ENCODE measurements at places on chromosomes 4 and X.
A peak's percentile ranks its signal among the peaks of the same experiment; 100 is the strongest.

DNA sequence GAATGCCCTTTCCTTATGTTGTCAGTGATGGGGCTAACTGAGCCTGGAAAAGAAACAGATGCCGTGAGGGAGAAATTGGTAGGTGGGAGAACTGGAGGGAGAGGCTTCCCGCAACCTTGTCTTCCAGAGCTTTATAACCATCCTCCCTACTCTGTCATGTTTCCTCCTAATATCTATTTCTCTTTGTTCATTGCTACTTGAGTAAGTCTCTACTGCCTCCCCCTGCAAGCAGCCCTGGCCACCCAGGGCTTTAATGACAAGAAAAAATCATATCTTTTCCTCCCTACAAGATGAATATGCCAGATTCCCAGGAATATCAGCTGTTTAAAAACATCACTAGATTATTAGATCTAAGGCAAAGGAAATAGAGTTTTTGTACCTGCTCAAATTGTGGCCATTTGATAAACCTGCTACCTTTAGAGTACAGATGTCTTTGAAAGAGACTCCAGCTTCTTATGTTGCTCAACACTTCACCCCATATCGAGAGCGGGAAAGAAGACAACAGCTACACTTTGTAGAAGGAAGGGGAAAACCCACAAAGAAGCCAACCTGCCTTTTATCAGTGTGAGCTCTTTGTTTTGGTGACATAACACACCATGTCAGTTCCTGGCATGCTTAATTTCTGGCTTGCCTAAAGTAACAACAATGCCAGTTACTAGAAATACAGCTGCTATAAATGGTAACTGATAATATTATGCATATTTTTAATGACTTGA is 186.6 kb upstream of the LEF1 start:
- H3K27me3 ChIP-seq, result no peaks in the 10 kb centered on the region
- no peaks in the 10 kb centered on the region for H3K4me1 ChIP-seq
- DNase-seq, result no peak
- H3K36me3 ChIP-seq, result no peaks in the 10 kb centered on the region
- no peak overlapping the region for H3K4me3 ChIP-seq

DNA sequence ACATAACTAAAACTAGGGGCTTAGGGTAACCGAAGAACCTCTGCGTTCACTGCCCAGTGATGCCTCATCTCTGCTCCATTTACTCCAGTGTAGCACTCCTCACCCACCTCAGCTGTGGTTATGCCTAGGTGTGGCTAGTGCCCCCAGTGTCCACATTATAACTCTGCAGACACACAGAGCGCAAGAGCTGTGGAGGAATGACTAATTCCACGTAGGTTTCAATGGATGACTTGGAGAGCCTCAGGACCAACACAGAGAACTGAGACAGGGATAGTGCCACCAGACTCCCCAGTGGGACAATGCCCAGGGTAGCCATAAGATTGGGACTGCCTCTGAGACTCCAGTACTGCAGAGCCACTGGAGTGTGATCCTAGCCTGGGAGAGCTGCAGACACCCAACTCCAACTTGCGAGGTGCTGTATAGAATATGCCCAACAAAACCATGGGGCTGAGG is 542.4 kb upstream of the DIPK2B start:
- no peaks in the 10 kb centered on the region for H3K27me3 ChIP-seq
- H3K4me3 ChIP-seq, result no peak overlapping the region
- no peak overlapping the region for H3K27ac ChIP-seq
- DNase-seq, result no peak
- no peaks in the 10 kb centered on the region for H3K4me1 ChIP-seq

DNA sequence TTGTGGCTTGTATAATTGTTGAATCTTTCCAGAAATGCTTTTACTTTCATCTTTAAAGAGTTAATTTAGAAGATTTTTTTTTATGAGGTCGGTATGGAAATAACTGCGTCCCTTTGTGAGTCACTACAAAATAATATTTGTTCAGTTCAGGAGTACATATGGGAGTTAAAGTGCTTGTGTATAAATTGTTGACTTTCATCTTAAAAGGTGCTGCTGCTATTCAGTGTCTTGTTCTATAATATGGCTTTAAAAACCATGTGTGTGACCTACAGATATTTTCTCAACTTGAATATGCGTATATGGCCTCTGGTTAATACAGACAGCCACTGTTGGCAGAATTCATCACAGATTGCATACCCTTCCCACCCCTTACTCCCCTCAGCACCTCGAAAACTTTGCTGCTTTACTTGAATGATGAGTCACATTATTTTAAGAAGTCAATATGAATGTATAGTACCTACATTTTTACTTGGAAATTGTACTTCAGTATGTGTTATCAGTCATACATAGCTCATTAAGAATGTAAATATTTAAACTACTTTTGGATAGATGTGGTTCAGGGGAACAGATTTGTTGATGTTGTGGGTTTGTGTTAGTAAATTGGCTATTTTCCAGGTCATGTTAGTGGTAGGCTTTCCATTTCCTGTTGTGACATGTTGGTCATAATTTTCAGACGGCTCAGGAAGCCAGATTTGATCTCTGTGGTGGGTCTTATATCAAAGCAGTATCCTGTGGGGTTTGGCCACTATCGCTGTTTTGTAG is 1.5 kb downstream of the CLCN3 start:
- no peaks in the 10 kb centered on the region for H3K27me3 ChIP-seq
- H3K4me3 ChIP-seq, result peak overlapping the region; percentile 88
- DNase-seq, result no peak
- H3K27ac ChIP-seq, result peak overlapping the region; percentile 96
- H3K36me3 ChIP-seq, result no peaks in the 10 kb centered on the region
- H3K4me1 ChIP-seq, result no peaks in the 10 kb centered on the region

DNA sequence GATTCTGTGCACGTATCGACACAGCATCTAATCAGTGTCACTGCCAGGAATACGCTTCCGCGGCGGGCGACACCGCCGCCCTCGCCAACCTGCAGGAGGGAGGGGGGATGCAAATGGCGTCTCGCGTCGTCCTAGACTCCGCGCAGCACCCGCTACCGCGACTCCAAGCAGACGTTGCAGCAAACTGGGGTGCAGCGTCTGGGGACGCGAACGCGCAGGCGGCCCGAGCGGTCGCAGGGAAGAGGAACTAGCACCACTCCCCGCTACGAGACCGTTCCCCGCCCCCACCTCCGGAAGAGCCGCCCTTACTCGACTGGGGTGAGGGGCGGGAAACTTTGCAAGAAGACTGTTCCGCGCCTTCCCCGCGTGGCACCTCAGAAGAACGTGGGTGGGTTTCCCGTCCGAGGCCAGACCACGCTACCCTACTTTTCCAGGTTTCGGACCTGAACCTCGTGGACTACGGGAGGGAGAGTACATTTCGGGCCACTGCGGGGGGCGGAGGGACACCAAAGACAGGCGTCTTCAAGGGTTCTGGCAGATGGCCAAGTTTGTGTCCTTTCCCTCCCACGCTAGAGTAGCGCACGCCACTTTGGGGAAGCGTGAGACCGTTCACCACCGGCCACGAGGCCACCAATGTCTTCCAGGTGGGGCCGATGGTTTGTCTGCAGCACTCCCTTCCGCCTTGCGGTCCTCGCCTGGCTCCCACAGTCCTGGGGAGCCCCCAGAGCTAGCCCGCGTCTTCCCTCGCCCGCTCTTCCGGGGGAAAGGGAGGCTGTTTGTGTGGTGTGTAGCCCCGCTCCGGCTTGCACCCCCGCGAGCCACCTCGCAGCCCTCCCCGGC is 78.0 kb upstream of the BCOR start:
- no peaks in the 10 kb centered on the region for H3K27me3 ChIP-seq
- H3K4me3 ChIP-seq, result peak overlapping the region; percentile 40
- peak overlapping the region; percentile 91 for H3K27ac ChIP-seq

- DNase-seq, result no peak
- no peak overlapping the region for H3K4me3 ChIP-seq
- H3K27me3 ChIP-seq, result no peaks in the 10 kb centered on the region
- H3K36me3 ChIP-seq, result no peaks in the 10 kb centered on the region
- H3K4me1 ChIP-seq, result no peaks in the 10 kb centered on the region
- no peak overlapping the region for H3K27ac ChIP-seq
Measured at GRCh38 chr4:89358935-89359638, 51.5 kb upstream of the GPRIN3 start.

GRCh38 chrX:317424-318067 is 1.1 kb downstream of the GTPBP6 start:
- peak overlapping the region; percentile 56 for H3K4me3 ChIP-seq
- H3K27me3 ChIP-seq, result no peaks in the 10 kb centered on the region
- DNase-seq, result no peak
- no peaks in the 10 kb centered on the region for H3K4me1 ChIP-seq
- H3K27ac ChIP-seq, result peak overlapping the region; percentile 99

DNA sequence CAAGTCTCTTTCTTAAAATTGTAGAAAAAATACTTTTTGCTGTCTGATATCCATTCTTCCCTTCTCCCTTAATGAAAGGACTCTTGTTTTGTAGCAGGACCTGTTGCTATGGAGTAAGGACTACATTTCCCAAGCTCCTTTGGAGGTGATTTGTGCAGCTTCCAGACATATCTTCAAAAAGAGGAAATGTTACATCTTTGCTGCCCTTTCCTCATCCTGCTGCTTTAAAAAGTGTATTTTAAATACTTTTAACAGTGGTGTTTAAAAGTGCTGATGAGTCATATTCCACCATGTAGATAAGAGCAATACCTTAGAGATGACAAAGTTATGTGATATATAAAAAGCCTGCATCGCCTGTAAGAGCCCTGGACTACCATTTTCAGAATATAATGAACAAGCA is 98.7 kb downstream of the CFAP299 start:
- no peak for DNase-seq
- no peak overlapping the region for H3K27ac ChIP-seq
- no peaks in the 10 kb centered on the region for H3K27me3 ChIP-seq
- H3K4me1 ChIP-seq, result no peaks in the 10 kb centered on the region

GRCh38 chr4:106585915-106586349 is 217.4 kb upstream of the GIMD1 start:
- H3K36me3 ChIP-seq, result peaks cover 6% of the 10 kb centered on the region
- no peak for DNase-seq
- H3K27ac ChIP-seq, result no peak overlapping the region
- no peaks in the 10 kb centered on the region for H3K27me3 ChIP-seq
- no peaks in the 10 kb centered on the region for H3K4me1 ChIP-seq
- no peak overlapping the region for H3K4me3 ChIP-seq

- no peaks in the 10 kb centered on the region for H3K36me3 ChIP-seq
- no peak overlapping the region for H3K27ac ChIP-seq
- DNase-seq, result no peak
- H3K27me3 ChIP-seq, result no peaks in the 10 kb centered on the region
- H3K4me3 ChIP-seq, result no peak overlapping the region
Measured at GRCh38 chrX:148672517-148672916, 172.1 kb downstream of the AFF2 start.

- no peak for DNase-seq
- no peaks in the 10 kb centered on the region for H3K4me1 ChIP-seq
- no peaks in the 10 kb centered on the region for H3K27me3 ChIP-seq
- no peaks in the 10 kb centered on the region for H3K36me3 ChIP-seq
- no peak overlapping the region for H3K27ac ChIP-seq
Measured at GRCh38 chr4:141121768-141122454, 11.4 kb downstream of the RNF150 start.

GRCh38 chrX:130098210-130098552 is 12.1 kb downstream of the ELF4 start:
- H3K36me3 ChIP-seq, result no peaks in the 10 kb centered on the region
- no peaks in the 10 kb centered on the region for H3K27me3 ChIP-seq
- H3K4me1 ChIP-seq, result no peaks in the 10 kb centered on the region
- H3K4me3 ChIP-seq, result no peak overlapping the region

DNA sequence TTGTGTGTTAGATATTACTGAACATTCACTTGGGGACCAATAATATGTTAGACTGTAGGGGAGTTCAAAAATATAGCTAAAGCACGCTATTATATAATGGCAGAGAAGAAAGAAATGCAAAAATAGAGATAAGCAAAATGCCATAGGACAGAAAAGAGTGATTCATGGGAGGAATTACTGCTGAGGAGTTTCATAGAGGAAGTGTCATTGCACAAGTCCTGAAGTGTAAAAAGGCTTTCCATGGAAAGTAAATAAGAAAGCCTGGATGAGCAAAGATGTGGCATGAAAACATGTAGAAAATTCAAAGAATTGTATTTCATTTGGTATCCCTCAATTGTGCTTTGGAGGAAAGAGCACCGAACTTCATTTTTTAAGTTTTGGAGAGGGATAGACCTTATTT is 14.5 kb downstream of the HMGB2 start:
- no peaks in the 10 kb centered on the region for H3K27me3 ChIP-seq
- no peak overlapping the region for H3K27ac ChIP-seq
- H3K4me3 ChIP-seq, result no peak overlapping the region
- no peaks in the 10 kb centered on the region for H3K4me1 ChIP-seq
- no peak for DNase-seq
- no peaks in the 10 kb centered on the region for H3K36me3 ChIP-seq

DNA sequence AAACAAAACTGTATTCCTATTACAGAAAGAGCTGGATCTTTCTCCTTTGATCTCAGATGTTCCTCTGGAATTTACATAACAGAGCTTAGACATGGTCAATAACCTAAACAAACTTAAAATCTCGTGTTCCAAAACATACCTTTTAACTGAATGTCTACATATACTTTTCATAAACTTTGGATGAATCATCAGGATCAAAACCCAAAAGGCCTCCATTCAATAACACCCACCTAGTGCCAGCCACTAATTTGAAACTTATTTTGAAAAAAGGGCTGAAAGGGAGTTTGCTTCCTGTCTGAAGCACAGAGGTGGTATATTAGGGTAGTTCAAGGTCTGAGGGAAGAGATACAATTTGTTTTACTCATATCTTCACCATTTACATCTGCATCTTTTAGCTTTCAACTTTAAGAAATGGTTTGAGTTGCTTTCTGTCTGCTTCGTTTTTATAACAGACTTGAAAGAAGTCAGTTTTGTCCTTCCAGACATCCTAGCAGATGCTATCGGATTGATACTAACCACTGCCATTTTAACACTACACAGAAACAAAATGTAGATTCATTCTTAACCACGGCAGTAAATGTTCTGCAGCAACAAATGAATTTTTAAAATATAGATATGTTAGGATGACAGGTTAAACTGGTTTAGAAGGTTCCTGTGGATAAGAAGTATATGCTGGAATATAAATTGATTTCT is 242.8 kb upstream of the DKK2 start:
- no peaks in the 10 kb centered on the region for H3K27me3 ChIP-seq
- no peaks in the 10 kb centered on the region for H3K36me3 ChIP-seq
- H3K4me1 ChIP-seq, result no peaks in the 10 kb centered on the region
- H3K4me3 ChIP-seq, result no peak overlapping the region

Data from uterus (tissue), 4 donors.